ENCODE measurements at places on chromosomes 7 and 10. TPM values are rescaled to one million over a fixed set of nuclear protein-coding genes. Genes with fewer than 3 reads are reported as not detected.

TAS2R5 gene
- 0.24 TPM for total RNA-seq

PDGFA gene
- total RNA-seq = 149 TPM

ATP6V0E2 gene
- 15.4 TPM for total RNA-seq

ANKRD30A gene
- total RNA-seq = not detected

SPACDR gene
- total RNA-seq = 1.1 TPM

SNX13 gene
- total RNA-seq = 25.2 TPM

BTBD16 gene
- 0.42 TPM for total RNA-seq

CUTC gene
- 23.6 TPM for total RNA-seq

UPK3BL2 gene
- total RNA-seq = 13.2 TPM

BNIP3 gene
- 129 TPM for total RNA-seq

MKI67 gene
- total RNA-seq = 17.1 TPM

CUZD1 gene
- 0.11 TPM for total RNA-seq

OPN1SW gene
- not detected for total RNA-seq

TRIM74 gene
- total RNA-seq = not detected

C10orf62 gene
- not detected for total RNA-seq

PRKG1 gene
- 8.9 TPM for total RNA-seq

MYPN gene
- 0.04 TPM for total RNA-seq

CYP26A1 gene
- 190 TPM for total RNA-seq

IQUB gene
- total RNA-seq = 0.07 TPM

SPDYE2B gene
- not detected for total RNA-seq

TMEM236 gene
- total RNA-seq = 0.03 TPM

AKR1C8 gene
- total RNA-seq = not detected

H2BK1 gene
- not detected for total RNA-seq

SKIDA1 gene
- total RNA-seq = 10.4 TPM

SORBS1 gene
- 12.7 TPM for total RNA-seq

CPA5 gene
- total RNA-seq = not detected
